ENCODE measurements at places on chromosomes 13 and 19.

DNA sequence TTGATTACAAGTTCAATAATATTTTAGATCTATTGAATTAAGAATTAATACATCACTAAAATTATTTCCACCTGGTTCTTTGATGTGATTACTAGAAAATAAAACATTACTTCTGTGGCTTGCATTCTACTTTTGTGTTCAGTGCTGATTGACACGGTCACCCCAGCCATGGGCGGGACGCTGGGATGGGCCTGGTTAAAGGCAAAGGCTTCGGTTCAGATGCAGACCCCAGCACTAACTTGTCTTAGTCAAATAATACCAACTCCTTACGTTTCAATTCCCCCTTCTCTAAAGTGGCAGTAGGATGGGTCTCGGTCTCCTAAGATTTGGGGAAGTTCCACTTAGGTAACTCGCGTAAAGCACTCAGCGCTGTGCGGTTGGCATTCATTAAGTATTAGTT, 144.9 kb downstream of the URI1 start:
- DNase-seq, result no peak

GRCh38 chr19:51551673-51552432, 19.2 kb upstream of the ZNF175 start:
- DNase-seq, result no peak

GRCh38 chr13:75771818-75772217, 135.7 kb downstream of the LMO7 start:
- no peak for DNase-seq

GRCh38 chr13:79314652-79315051, 91.4 kb downstream of the RBM26 start:
- no peak for DNase-seq

GRCh38 chr13:95226050-95226449, 75.2 kb downstream of the ABCC4 start:
- no peak for DNase-seq

- peak; percentile 93 for DNase-seq
These were observed 121.6 kb upstream of the SPATA13 start for GRCh38 chr13:24038841-24039330.

DNA sequence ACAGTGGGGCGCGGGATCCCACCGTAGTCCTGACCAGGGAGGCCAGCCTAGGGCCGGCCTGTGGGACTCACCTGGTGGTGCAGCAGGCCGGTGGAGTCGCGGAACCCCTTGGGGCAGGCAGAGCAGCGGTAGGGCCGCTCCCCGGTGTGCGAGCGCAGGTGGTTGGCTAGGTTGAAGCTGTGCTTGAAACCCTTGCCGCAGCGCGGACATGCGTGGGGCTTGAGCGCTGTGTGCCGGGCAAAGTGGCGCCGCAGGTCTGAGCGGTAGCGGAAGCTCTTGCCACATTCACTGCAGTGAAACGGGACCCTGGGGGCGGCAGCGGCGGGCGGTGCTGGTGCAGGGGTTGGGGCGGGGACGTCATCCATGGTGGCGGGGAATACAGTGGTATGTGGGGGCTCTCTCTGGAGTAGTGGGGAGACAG, 1.8 kb downstream of the FIZ1 start:
- no peak for DNase-seq

DNA sequence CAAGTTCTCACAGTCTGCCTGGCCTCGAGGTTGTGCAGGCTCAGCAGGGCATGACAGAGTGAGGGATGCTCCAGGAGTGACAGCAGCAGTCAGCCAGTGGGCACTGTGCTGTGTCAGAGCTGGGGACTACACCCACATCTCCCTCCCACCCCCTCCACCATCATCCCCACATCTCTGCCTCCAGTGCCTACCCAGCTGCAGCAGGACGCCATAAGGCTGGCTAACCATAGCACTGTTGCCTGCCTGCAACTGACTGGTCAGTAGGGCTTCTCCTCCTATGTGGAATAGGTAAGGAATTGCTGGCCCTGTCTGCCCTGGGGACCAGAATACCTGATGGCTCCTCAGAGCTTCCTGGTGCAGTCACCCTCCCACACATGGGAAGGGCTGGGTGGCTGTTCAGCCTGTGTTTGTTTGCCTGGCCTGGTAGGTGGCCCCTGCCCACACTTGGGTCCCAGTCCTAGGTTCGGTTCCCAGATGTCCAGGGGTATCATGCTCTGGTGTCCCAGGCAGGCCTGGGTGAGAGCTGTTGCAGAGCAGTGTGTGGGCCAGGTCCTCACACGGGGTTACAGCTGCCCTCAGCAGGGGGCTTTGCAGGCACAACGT, 15.7 kb downstream of the GPI start:
- DNase-seq, result no peak

DNA sequence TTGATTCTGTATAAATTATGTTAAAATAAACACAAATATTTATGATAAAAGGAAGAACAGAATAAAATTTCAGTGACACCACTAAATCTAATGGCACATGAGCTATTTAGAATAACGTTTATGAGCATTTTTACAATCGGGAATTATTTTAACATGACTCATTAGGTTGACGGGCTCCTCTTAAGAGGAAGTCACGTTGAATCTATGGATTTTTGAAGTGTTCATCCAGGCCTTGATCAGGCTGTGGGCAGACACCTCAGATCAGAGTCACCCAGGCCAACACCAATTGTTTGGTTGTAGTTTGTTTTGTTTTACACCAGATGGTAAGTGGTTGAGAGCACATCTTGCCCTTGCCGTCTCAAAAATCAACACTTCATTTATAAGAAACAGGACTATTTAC, 257.8 kb downstream of the FOXO1 start:
- no peak for DNase-seq

- DNase-seq, result no peak
These were observed 420.6 kb downstream of the DCT start for GRCh38 chr13:94058821-94059360.

DNA sequence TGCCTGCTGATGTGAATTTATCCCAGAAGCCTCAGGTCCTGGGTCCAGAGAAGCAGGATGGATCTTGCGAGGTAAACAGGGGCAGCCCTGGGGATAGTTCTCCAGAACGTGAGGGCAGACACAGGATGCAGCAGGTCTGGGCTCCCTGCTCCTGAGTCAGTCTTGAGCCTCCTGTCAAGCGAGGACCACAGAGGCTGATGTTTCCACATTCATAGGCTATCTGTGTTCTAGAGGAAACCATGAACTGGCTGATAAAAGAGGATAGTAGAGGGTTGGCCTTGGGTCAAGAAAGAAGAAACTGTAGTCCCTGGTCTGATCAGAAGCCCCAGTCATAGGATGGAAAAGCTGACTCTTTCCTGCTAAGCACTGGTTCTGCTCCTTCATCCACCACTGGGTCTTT, 2.2 kb downstream of the ZNF175 start:
- DNase-seq, result no peak

GRCh38 chr19:7348587-7349230, at the start of gene ARHGEF18:
Gene ARHGEF18 (plus strand): TSS chr19:7348937. CDS start chr19:7362891, 13,954 bp downstream.
- peak; percentile 6 for DNase-seq

DNA sequence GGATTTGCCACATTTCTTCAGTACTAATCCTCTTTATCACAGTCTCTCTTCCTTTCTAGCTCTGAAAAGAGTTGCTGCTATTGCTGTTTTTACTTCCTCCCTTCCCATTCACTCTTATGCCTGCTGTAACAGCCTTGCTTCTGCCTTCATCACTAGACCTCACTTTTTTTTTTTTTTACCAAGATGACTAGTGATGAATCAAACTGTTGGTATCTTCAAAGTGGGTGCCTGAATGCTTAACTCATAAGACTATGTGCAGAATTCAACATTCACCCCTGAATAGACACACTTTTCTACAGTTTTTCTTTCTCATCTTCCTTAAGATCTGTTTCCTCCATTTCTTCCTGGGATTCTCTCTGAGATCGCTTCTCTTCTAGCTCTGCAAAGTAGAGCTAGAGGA, 217.2 kb upstream of the HTR2A start:
- DNase-seq, result no peak

DNA sequence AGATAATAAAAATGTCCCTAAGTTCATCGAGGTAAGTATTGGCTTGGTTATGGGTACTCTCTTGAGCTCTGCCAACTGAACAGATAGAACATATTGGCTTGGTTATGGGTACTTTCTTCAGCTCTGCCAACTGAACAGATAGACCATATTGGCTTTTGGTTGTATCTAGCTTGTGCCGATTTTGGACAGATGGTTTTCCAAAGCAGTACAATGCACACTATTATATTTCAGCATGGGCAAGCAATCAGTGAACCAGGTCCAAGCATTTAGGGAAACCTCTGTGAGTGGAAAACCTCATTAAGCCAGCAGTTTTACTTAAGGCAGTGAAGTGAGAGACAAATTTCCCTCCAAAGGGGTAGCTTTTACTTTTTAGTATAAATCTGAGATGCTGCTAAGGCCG, 1440.5 kb upstream of the SPRY2 start:
- DNase-seq, result no peak

GRCh38 chr19:38670921-38671398, 23.5 kb downstream of the ACTN4 start:
- DNase-seq, result no peak

DNA sequence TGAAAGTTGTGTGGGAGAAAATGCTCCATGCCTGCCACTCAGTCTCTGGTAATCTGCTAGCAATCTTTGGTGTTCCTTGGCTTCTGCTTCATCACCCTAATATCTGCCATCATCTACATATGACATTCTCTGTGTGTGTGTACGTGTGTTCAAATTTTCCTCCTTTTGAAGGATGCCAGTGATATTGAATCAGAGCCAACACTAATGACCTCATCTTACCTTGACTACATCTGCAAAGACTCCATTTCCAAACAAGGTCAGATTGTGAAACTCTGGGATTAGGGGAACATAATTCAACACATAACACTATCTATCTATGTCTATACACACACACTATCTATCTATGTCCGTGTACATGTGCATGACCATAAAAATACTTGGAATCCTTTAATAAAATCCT, 81.4 kb upstream of the IRS2 start:
- no peak for DNase-seq

GRCh38 chr19:54115109-54116063, at the start of the genes PRPF31 and TFPT:
Gene PRPF31 (plus strand): TSS chr19:54115754. CDS start chr19:54118279, 2,525 bp downstream.
Gene TFPT (minus strand): TSS chr19:54115657. CDS start chr19:54115269, 388 bp downstream.
- peak; percentile 96 for DNase-seq

- no peak for DNase-seq
These were observed 99.8 kb upstream of the GJB6 start for GRCh38 chr13:20331949-20332348.

DNA sequence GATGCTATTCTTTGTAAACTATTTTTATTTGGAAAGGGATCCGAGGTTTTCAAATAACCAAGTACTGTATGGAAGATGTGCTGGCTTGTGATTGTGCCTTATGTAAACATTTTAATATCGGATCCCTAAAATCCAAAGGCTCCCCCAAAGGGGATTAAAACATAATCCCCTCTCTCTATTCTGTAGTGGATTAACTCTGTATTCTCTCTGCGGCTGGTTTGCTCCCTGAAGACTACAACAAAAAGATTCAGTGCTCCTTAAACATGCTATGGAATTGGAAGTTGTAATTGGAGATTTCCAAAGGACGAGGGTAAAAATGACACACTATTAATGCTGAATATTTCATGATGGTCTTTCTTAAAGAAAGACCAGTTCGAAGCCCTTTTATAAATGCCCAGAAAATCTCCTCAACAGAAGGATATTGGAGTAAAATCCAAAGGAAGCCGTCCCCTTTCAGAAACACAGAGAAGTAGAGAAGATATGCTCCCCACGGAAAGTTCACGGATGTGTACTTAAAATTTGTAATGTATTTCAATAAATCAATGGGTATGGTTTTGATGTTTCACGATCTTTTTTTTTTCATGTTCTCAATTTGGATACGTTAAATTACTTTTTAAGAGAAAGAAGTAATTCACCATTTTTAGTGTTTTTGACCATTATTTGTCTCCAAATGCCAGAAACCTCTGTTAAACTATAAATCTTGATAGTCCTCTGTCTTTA, 6.5 kb downstream of the MAB21L1 start:
- DNase-seq, result no peak

Data from hippocampal formation (tissue), 2 donors.